Colonic mucosa (tissue), 4 donors: ENCODE measurements at places on chromosomes 1 and 21.
A peak's percentile ranks its signal among the peaks of the same experiment; 100 is the strongest.

DNA sequence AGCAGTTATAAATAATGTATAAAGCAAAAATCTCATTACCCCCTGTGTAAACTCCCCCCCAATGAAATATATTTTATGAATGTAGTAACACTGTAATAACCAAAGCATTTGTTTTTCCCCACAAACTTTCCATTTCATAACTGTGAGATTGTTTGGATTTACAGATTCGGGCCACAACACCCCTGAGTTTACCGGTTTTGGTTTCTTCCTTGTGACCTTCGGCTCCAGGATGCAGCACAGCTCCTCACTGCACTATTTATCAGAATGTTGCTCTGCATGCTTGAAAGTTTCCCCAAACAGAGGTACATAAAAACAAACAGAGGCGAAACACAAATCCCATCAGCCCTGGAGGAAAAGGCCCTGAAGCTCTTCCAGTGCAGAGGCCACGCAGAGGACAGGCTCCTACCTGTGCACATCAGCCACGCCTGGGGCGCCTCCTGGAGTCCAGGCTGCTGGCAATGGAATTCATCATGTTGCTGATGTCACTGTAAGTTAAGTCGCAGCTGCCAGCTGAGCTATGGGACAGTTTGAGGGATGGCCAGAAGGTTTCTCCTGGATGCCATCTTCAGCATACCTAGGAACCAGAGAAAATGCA, 122.0 kb downstream of the LMO4 start:
- peak; percentile 39 for DNase-seq

DNA sequence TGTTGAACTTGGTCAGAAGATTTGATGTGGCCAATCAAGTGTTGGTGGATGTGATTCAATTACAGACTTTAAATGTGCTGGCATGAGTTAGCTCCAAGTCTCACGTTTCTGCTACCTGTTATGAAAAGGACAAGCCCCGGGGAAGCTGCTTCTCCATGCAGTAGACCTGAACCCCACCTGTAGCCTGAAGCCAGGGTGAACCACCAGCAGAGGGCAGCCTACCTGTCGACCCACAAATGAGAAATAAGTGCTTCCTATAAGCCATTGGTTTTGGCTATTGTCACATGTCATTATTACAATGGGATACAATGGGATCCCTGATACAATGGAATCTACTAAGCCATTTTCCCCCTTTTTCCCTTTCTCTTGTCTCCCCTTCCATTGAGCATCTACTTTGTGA, 230.2 kb downstream of the PRDM2 start:
- peak; percentile 29 for DNase-seq

DNA sequence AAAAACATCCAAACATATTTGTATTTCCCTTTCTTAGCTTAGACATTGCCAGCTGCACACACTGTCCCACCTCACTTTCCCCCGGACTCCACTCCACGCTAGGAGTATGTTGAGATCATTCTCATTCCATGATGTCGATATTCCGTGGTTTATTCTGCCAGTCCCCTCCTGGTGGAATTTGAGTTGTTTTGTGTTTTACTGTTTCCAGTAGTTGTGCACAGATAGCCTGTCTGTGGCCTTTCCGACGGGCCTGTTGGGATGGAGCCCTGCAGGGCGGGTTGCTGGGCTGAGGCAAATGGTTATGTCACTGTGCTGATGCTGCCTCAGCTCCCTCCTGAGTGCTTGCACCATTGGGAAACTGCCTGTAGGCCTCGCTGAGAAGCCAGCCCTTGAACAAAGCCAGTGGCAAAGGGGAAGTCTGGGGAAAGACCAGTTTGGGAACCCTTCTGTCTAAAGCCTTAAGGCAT, 12.8 kb downstream of the TRAPPC10 start:
- no peak for DNase-seq

- DNase-seq = peak; percentile 68
Observed at GRCh38 chr1:147890177-147890790, 12.3 kb upstream of the GJA8 start.

- no peak for DNase-seq
Observed at GRCh38 chr1:24266398-24266941, 52.7 kb upstream of the GRHL3 start.

DNA sequence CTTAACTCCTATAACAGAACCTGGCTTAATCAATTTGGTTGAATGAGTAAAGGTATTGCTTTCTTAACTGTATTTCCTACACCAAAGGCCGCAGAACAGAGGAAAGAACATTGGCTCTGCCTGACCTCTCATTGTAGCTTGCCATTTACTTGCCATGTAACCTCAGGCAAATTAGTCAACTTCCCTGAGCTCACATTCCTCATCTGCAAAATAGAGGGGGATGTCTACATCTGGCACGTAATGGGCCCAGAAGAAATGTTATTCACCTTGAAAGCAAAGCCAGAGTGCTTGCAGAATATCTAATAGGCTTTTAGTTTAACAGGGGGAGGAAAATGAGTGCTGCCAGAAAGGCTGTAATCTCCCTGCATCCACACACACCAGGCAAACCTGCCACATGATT, 44.3 kb downstream of the LAMC2 start:
- DNase-seq = no peak

DNA sequence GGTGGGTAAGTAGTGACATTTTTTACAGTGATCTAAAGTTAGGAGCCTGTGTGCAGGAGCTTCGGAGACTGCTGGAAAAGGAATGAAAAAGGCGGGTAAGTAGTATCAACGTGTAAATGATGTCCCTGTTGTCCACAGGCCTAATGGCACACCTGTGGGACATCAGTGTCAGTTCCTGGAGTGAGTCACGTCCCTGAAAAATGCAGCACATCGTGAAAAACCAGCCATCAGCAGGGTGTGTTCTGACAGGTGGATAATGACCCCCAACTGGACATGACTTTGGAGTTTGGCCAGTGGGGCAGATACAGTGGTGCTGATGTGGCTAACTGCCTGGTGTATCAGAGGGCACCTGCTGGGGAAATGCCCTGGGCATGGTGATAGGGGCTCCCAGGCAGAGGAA, 12.0 kb upstream of the PRDM15 start:
- no peak for DNase-seq

DNA sequence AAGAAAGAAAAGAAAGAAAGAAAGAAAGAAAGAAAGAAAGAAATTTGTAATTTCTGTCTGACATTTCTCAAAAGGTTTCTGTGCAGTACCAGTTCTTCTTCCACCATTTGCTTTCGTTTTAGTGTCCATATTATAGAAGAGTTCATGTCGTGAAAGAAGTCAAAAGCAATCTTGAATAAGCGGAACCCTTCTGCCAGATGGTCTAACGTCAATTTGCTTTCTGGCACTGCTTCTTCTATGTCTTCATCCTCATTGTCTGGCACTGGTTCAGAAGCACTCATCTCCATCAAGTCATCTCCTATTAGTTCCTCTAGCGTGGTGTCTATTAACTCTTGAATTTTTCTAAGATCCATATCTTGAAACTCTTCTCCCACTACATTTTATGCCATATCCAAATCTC, 170.0 kb upstream of the KCTD3 start:
- no peak for DNase-seq

DNA sequence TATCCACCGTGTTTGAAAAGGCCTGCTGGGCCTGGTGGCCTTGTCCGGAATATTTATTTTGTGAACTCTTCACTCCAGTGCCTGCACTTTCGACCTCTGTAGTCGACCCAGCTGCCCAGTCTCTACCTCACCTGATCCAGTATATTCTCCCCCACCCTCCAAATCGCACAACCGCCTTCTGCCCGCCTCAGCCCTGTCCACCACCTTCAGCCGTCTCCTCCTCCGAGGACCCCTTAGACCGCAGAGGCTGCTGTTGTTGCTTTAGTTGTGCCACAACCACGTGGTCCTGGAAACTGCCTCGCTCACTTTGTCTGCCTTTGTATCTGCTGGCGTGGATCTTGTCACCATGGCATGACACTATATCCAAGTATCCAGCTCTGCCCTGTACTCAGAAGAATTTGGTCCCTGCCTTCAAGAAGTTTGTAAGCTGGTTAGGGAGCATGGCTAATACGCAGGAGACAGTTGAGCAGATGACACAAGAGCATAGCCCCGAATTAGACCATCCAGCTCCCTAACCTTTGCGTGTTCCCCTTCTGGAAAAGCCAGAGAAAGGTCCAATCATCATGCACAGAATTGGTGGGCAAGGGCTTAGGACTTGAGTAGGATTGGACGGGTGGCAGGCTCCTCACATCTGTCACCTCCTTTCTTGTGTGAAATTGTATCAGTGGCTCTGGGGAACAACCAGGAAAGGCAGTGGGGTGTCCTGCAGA, 1.5 kb downstream of the PHGDH start:
- DNase-seq = no peak

DNA sequence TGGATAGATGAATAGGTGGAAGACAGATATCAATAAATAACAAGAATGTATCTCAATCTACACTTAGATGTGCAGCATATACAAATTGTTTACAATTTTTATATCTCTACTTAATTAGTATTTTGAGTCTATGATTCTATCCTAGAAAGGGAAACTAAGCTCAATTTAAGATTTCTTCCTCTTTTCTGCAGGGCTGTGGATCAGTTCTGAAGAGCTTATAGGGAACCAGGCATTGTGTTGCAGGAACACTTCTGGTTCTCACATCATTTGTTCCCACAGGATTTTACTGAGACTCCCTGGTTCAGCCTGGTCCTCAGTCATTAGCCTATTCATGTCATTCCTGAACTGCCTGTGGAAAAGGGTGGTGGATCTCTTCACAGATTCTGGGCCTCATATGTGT, 105.8 kb downstream of the TNFSF18 start:
- no peak for DNase-seq

DNA sequence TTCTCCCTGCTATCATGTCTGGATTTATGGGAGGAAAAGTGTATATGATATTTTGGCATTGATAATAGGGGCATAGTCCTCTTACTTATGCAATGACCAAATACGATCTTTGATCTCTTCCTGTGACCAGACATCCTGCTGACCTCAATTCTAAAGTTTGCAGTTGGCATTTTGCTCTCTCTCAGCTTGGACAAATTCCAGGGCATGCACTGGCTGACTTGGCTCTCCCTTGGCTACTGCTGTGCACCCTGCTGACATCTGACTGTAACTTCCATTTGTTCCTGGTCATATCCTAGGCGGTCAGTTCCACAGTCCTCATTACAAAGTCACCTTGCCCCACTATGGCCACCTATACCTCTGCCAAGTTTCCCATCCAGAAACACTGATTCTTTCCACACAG, 380.7 kb upstream of the NR5A2 start:
- DNase-seq = no peak

DNA sequence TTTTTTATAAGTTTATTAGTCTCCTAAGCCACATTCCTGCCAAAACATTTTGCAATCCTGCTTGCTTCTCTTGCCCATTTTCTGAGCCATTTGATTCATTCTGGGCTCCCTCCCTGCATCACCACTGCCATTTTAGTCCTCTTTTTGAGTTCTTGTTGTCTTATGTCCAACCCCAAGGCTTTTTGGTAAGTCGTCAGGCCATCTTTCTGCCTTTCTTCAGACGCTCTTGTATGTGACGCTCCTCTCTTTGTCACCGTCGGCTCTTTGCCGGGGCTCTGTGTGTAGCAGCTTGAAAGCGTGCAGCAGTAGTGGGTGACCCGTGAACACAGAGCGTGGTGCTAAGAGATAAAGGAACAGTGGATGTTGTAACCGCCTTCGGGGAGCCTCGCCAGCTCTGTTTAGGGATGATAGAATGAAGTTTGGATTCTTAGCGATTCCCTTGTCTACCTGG, 14.6 kb downstream of the HUNK start:
- DNase-seq = no peak

- DNase-seq = peak; percentile 32
Observed at GRCh38 chr1:53715478-53715877, 23.5 kb downstream of the GLIS1 start.

DNA sequence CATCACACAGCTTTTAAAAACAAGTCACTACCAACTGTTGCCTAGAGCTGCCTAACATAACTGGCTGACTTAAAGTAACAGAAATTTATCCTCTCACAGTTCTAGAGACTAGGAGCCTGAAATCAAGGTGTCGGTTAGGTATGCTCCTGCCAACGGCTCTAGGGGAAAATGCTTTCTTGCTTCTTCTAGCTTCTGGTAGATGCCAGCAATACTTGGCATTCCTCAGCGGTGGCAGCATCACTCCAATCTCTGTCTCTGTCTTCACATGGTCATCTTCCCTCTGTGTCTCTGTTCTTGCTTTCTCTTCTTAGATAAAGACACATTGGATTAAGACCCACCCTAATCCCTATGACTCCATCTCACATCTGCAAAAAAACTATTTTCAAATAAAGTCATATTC, 51.5 kb downstream of the DMRTA2 start:
- DNase-seq = no peak

- peak; percentile 100 for DNase-seq
Observed at GRCh38 chr1:153963030-153963849, at the start of gene SLC39A1. Gene SLC39A1, minus strand, starts transcription at chr1:153963537. Its CDS starts 822 bp downstream, at chr1:153962715.

DNA sequence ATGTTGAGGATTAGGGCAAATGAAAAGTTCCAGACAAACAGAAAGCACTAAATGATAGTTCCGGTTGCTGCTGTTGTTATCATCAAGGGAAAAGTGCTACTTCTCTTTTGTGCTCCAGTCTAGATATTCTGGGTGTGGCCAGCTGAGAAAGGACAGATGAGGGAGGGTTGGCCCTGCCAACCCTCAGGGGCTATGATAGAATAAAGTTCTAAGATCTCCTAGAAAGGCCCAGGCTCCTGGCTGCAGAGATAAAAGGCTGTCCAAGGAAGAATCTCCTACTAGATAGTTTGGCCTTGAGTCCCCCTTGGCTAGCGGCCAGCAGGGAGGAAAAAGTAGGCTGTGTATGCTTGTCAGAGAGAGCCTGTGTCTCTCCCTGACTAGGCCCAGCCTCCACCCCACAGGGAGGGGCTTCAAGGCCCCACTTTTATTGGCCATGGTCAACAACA, 31.5 kb downstream of the RIMS3 start:
- peak; percentile 50 for DNase-seq

- no peak for DNase-seq
Observed at GRCh38 chr1:229769006-229769405, 143.0 kb downstream of the URB2 start.

DNA sequence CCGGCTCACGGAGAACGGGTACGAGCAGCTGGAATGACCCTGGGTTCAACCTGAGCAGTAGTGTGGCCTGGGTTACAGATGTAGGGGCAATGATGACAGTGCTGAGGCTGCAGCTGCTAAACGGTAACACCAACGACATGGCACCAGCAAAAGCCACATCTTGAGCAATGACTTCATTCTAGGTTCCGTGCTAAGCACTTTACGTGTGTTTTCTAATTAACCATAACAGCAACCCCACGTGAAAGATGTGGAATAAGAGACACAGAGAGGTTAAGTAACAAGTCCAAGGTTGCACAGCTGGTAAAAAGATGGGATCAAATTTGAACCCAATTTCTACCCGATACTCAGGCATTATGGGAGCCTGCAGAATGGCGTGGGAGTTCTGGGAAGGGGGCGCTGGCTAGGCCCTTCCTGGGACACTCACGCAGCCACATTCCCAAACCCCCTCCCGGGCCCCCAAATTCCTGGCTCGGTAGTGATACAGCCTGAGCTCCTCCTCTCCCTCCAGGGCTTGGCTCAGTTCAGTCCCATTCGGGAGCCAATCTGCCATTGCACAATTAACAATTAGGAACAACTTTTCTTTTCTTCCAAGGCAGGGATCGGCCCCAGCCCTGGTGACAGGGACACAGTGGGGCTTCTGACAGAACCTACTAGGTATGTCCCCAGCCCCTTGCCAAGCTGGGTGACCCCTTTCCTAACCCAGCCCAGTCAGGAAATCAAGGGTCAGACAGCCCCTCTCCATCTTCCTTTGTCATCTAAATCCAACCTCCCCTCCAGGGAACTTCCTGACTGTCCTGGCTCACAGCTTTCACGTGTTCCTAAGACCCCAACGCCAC, 23.8 kb upstream of the ECE1 start:
- DNase-seq = no peak

- DNase-seq = peak; percentile 21
Observed at GRCh38 chr1:219120624-219121544, 52.8 kb upstream of the LYPLAL1 start.

GRCh38 chr1:196877964-196878363, 9.9 kb upstream of the CFHR4 start:
- no peak for DNase-seq
